ENCODE measurements at places on chromosomes 11 and 22.

DNA sequence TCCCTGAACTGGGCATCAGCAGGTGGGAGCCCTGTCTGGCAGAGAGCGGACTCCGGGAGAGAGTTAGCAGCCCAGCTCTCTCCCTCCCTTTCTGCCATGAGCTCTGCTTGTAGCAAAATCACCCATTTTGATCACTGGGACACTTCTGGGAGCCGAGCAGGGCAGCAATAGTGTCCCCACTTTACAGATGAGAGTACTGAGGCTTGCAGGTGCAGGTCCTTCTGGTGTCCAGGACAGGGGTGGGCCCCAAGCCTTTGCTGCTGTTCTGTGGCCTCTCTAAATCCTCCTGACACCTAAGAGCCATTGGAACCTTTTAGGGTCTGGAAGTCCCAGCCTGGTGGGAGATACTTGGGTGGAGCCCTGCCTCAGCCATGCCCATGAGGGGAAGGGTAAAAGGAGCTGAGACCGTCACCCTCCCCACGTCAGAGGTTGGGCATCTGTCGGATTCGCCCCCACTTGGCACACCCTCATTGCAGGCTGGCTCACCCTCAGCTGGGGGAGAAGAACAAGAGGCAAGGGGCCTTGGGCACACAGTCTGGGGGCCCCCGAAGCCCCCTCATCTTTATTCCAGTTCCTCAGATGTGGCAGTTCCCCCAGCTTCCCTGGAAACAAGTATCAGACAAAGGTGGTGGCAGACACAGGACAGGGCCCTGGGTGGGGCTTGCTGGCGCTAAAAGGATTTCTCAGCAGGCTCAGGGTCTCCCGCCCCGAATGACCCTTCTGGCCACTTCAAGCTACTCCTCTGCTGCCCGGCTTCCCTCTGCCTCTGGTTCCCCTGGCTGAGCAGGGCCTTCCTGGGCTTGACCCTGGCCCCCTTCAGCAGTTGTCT is 4.5 kb downstream of the RIN1 start:
- no peak for DNase-seq

GRCh38 chr11:9089636-9090035 is 1.8 kb downstream of the SCUBE2 start:
- no peak for DNase-seq

GRCh38 chr11:113673550-113674396 is 32.3 kb downstream of the TMPRSS5 start:
- DNase-seq = no peak

DNA sequence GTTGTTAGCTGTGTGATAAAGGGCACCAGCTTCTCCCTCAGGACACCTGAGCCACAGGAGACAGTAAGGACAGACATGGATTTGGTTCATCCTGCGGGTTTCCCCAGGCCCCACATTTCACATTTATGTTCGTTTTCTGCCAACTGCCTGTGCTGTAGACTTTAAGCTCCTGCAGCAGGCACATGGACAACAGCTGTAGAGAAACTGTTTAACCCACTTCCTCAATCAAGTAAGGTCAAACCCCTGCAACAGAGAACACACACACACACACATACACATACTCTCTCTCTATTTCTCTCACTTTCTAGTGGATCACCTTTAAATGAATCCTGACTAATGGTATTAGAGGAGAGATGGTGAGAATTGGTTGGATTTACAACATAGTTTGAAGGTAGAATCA is 90.7 kb downstream of the C11orf87 start:
- DNase-seq = no peak

DNA sequence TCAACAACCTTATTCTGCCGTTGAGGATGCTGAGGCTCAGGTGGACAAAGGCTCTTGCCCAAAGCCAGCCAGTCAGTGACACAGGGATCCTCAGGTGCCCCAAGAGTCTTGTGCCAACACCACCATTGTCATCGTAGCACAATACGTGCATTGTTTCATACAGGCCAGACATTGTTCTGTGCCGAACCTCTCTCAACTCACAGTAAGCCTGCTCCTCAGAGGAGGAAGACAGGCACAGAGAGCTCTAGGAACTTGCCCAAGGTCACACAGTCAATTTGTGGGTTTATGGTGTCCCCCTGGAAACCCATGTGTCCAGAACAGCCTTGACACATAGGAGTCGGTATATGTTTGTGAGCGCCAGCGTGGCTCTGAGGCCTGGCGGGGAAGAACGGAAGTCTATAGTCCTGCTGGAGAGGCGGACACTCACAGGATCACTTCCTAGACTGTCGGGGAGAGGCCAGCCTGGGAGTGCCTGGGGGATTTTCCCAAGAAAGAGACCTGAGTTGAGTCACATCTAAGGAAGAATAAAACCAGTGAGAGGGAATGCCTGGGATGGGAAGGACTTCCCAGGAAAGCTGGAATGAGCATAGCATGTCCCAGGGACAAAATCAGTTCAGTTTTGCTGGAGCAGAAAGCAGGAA is 20.2 kb downstream of the LIF start:
- no peak for DNase-seq

- no peak for DNase-seq
Measured at GRCh38 chr11:118649941-118650340, 29.5 kb downstream of the TREH start.

DNA sequence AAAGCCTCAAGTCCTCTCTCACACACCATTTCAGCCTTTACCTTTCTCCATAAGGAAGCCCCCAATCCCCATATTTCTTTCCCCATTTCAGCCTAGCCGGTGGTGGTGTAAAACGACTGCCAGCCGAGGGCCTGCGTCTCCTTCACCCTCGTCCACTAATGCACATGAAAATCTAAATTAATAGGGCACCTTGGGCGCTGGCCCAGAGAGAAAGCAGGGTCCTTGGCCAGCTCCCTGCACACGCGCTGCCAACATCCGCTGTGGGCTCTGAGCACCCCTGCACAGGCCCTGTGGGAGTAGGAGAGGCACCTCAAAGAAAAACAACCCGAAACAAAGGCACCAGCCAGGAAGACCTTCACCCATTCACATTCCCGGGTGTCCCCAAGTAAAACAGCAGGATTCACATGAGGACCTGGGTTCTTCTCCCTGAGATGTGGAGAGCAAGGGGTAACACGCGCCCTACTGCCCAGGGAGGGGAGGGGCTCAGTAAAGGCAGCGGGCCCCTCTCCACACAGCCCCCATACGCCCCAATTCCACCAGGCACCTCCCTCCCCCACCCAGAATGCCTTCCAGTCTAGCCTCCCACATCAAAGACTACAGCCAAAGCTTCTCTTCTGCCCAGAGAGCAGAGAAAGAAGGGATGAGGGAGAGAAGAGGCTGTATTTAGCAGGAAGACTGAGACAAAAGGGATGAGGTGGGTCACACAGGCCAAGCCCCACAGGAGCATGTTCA is 79.0 kb downstream of the MICAL3 start:
- DNase-seq = no peak

- no peak for DNase-seq
Measured at GRCh38 chr11:76850130-76850529, 10.6 kb upstream of the ACER3 start.

DNA sequence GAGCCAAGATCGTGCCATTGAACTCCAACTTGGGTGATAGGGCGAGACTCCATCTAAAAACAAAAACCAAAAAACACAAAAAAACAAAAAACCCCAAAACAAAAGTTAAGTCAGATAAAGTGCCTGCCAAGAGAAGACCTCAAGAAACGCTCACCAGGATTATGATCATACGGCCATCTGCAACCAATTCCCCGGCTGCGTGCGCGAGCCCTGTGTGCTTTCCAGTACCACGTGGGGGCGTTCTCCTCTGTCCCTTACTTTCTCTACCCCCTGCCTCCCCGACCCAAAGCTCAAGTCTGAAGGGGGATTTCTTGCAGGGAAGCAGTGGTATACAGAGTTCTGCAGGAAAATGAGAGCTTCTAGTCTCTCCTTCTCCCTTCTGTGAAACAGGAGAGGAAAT is 10.5 kb upstream of the RPS19BP1 start:
- DNase-seq = no peak

DNA sequence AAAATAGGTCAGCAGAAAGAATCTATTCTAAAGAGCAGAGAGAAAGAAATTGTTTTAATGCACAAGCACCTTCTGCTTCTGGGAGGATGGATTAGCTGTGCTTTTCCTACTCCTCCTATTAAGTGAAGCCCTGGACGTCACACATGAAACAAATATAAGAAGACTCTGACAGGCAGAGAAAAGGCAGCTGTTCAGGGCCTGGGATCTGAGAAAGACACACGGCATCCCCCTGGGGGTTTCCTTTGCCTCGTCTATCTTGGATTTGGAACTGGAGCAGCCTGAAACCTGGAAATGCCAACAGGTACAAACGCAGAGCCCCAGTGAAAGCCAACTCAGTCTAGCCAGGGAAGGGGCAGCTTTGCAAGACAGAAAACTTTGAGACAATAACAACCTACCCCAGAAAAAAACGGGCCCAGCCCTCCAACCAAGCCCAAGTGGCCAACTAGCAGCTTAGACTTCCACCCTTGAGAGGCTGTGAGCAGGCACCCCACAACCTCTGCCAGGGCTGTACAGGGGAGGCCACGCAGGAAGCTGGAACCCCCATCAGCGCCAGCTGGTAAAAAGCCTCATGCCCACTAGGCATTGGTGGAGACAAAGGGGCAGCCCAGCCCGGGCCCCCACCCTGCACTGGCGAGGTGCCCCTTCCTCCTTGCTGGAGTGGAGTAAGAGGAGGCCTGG is 7.3 kb downstream of the CERK start:
- DNase-seq = no peak

DNA sequence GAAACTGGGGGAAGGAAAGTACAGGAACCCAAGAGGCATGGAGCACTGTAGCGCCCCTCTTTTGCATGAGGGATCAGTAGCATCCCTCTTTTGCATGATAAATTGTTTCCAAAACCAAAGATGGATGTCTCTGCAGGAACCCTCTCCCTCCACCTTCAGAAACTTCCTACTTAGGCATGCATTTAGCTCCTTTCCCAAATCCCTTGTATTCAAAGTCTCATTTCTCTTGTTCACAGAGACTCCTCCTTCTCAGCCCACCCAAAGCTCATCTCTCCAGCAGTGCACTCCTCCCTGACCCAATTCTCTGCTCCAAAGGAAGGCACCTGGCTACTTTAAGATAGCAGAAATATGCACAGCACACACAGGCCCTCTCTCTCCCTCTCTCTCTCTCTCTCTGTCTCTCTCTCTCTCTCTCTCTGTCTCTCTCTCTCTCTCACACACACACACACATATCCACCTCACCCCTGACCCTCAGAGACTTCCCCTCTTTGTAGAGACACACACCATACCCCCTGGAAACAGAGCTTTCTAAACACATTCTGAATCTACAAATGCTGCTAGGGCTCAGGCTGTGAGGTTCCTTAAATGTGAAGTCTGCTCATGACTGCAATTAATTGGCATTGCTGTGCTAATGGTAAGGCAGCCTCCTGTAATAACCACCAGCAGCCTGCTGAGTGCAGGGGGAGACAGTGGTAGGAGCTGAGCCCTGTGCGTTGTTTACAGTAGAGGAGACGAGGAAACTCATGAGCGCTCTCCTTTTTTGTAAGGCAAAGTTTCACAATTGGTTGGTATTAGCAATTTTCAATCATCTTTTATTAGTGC is 519.6 kb downstream of the NTM start:
- DNase-seq = no peak

DNA sequence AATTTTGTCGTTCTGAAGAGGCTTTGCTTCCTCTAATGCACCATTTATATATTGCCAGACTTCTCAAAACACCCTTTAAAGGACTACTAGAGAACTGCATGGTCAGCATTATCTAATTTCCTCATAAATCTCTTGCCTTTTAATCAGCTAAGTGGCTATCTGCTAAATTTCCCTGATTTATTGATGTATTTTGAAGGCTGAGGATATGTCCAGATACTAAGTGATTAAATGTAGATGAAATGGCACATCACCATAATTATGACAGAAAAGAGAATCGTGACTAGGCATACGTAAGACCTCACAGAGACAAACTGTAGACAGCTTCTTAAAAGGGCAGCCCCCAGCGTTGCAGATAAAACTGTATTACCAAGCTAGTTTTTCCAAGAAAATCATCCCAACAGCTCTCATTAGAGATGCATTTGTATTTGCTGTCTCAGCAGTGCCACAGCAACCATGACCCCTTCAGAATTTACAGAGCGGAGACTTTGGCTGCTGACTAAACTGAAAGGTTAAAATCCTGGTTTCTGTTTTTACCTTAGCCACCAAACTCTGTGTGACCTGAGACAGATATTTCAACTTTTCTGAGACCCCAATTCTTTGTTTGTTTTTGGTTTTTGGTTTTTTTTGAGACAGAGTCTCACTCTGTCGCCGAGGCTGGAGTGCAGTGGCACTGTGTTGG is 67.1 kb upstream of the SLN start:
- no peak for DNase-seq

GRCh38 chr11:35549787-35550186 is 24.4 kb upstream of the PAMR1 start:
- peak; percentile 25 for DNase-seq

GRCh38 chr11:117439256-117439655 is 111.6 kb downstream of the CEP164 start:
- no peak for DNase-seq

DNA sequence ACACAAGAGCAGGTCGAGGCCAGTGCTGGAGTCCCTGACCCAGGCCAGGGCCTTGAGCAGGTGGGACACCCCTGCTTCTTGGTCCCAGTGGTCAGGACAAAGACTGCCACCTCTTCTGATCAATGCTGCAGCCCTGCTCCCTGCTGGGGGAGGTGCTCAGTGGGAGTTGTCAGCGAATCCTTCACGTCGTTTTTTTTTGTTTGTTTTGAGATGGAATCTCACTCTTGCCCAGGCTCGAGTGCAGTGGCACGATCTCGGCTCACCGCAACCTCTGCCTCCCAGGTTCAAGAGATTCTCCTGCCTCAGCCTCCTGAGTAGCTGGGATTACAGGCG is 34.7 kb downstream of the NUP50 start:
- DNase-seq = no peak

DNA sequence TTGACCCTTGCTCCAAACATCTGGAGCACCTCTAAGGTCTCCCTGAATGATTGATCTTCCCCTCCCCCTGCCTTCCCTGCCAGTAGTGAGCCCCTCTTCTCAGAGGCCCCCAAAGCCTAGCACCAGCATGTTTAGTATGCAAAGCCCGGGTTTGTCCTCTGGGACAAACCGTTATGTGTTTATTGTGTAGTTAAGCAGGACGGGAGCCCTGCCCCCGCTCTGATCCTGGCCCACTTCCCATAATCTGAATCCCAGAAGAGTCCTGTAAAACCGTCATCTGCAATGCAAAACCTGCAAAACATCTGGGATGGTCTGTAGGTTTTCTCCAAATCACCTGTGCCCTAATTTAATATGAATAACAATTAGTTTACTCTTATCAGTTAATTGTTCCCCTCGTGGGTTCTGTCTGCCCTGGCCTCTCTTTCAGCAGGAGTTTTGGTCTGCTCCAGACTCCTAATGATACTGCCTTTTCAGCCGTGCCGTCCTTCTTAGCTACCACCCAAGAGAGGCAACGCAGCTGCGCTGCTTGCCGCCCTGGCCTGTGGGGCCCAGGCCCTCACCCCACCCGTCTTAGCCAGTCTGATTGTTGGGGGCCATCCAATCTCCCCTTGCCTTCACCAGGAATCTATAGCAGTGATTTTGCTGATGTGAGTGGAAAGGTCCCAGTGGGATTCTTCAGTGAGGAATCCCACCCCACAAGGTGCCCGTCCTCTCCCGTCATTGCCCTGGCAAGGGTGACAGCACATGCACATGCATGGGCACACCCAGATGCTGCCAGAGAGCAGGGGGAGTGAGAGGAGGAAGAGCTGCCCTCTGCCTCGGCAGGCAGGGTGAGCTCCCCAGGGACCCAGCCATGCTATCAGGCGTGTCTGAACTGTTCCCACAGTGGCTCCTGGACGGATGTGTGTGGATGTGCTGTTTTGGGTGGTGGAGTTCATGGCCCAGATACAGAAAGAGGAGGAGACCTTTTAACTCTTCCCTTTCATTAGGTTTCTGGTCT is 3.0 kb upstream of the B3GAT1 start:
- no peak for DNase-seq
